Activated T-cell treated with anti-CD3 and anti-CD28 coated beads, Interleukin-2, amount 50 U/mL, for 72 hours (primary cell): ENCODE measurements at places on chromosomes 2 and 18. TPM values are rescaled to one million over a fixed set of nuclear protein-coding genes. Genes with fewer than 3 reads are reported as not detected.

Gene SERPINB13
- not detected for total RNA-seq

Gene PROKR1
- total RNA-seq: not detected

Gene STEAP3
- not detected for total RNA-seq

Gene FN1
- total RNA-seq: 1.2 TPM

Gene CABLES1
- 5.5 TPM for total RNA-seq
